Trophoblast cell (in vitro differentiated cells and primary cell): ENCODE measurements at places on chromosomes 3 and 15.
A peak's percentile ranks its signal among the peaks of the same experiment; 100 is the strongest.

- H3K36me3 ChIP-seq: no peaks in the 10 kb centered on the region
- H3K4me3 ChIP-seq: no peak overlapping the region
- no peaks in the 10 kb centered on the region for H3K4me1 ChIP-seq
- H3K27ac ChIP-seq: no peak overlapping the region
Observed at GRCh38 chr15:59622289-59622688, 10.7 kb downstream of the GCNT3 start.

GRCh38 chr15:100192097-100193080 is 149.4 kb downstream of the ADAMTS17 start:
- H3K4me1 ChIP-seq: peaks cover 13% of the 10 kb centered on the region
- H3K27me3 ChIP-seq: no peaks in the 10 kb centered on the region
- no peak overlapping the region for H3K4me3 ChIP-seq
- no peak overlapping the region for H3K27ac ChIP-seq
- H3K36me3 ChIP-seq: no peaks in the 10 kb centered on the region

DNA sequence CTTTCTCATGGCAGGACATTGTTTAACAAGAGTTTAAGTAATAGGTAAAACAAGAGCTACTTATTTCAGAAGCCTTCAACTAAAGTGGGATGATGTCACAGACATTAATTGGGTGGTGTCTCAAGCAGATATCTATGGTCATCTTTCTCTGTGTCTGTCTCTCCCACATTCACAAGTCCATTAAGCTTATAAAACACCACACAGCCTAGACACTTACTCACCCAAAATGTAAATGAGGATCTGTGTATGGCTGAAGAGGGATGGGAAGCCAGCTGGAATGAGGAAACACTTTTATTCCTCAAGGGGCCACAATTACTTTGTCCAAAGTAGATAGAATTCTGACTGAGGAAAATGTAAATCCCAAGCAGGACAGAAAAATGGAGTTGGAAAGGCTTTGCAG is 183.8 kb downstream of the THRB start:
- H3K4me3 ChIP-seq: no peak overlapping the region
- H3K4me1 ChIP-seq: no peaks in the 10 kb centered on the region
- H3K36me3 ChIP-seq: peaks cover 7% of the 10 kb centered on the region
- H3K27me3 ChIP-seq: no peaks in the 10 kb centered on the region
- H3K27ac ChIP-seq: no peak overlapping the region

- H3K27me3 ChIP-seq: no peaks in the 10 kb centered on the region
- H3K27ac ChIP-seq: no peak overlapping the region
- DNase-seq: no peak
Observed at GRCh38 chr15:61910839-61911369, 149.3 kb downstream of the VPS13C start.

DNA sequence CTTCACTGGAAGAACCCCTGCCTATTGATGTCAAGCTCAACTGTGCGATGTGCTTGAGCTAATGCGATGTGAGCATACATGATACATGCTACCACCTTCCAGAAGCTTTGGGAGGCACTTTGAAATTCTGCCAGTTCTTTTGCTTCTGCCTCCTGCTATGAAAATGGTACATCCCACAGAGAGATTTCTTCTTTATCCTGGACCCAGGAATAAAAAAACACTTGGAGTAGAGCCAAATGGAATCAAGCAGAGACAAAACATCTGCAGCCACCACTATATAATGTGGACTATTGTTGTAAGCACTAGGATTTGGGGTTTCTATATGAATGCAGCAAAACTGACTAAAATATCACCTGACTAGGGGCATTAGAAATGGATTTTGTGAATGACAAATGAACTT is 119.9 kb upstream of the GAP43 start:
- no peak overlapping the region for H3K27ac ChIP-seq
- no peaks in the 10 kb centered on the region for H3K36me3 ChIP-seq
- H3K4me1 ChIP-seq: peaks cover 8% of the 10 kb centered on the region
- H3K27me3 ChIP-seq: no peaks in the 10 kb centered on the region
- no peak for DNase-seq

DNA sequence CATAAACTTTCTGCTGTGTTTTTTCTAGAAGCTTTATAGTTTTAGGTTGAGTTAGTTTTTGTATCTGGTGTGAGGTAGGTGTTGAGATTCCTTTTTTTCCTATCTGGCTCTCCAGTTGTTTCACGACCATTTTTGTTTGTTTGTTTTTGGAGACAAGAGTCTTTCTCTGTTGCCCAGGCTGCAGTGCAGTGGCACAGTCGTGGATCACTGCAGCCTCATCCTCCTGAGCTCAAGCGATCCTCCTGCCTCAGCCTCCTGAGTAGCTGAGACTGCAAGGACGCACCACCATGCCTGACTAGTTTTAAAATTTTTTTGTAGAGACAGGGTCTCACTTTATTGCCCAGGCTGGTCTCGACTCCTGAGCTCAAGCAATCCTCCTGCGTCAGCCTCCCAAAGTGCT is 20.6 kb downstream of the RNF111 start:
- H3K27ac ChIP-seq: no peak overlapping the region
- H3K36me3 ChIP-seq: peaks cover 4% of the 10 kb centered on the region
- no peaks in the 10 kb centered on the region for H3K27me3 ChIP-seq
- no peak for DNase-seq
- H3K4me1 ChIP-seq: no peaks in the 10 kb centered on the region
- H3K4me3 ChIP-seq: no peak overlapping the region

DNA sequence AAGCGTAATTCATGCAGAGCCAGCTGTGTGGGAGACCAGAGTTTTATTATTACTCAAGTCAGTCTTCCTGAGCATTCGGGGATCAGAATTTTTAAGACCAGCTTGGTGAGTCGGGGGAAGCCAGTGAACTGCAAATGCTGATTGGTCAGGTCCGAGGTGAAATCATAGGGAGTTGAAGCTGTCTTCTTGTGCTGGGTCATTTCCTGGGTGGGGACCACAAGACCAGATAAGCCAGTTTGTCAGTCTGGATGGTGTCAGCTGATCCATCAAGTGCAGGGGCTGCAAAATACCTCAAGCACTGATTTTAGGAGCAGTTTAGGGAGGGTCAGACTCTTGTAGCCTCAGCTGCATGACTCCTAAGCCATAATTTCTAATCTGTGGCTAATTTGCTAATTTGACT is 228.1 kb upstream of the ATP10A start:
- no peak overlapping the region for H3K4me3 ChIP-seq
- no peaks in the 10 kb centered on the region for H3K27me3 ChIP-seq
- no peak overlapping the region for H3K27ac ChIP-seq
- H3K36me3 ChIP-seq: no peaks in the 10 kb centered on the region
- DNase-seq: no peak
- H3K4me1 ChIP-seq: peaks cover 6% of the 10 kb centered on the region

- H3K4me1 ChIP-seq: peaks cover under 1% of the 10 kb centered on the region
- no peak for DNase-seq
- no peaks in the 10 kb centered on the region for H3K27me3 ChIP-seq
- no peaks in the 10 kb centered on the region for H3K36me3 ChIP-seq
- no peak overlapping the region for H3K4me3 ChIP-seq
Observed at GRCh38 chr3:55607175-55607574, 120.1 kb upstream of the WNT5A start.

DNA sequence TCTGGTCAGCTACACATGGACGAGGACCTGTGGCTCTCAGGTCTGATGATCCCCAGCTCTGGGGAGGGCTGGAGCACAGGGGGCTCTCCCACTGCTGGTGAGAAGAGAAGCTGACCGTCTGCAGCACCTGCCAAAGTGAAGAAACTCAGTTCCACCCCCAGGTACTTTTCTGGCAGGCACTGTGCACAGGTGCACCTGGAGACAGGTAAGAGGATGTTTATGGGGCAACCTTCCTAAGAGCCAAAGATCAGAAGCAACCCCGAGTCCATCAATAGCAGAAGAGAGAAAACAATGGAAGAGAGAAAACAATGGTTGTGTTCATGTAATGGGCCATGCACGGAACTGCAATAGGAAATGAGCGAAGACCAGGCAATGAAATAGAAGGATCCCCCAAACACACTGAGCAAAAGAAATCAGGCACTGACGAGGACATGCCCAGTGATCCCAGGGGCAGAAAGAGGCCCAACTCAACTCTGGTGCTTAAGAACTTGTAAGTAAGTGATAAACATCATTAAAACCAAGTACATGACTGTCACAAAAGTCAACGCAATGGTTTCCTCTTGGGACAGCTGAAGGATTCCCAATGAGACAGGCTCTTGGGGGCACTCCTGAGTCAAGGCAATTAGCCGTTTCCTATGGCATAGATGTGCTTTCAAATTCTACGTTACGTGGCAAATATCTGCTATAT is 95.0 kb upstream of the ALDH1A3 start:
- H3K27me3 ChIP-seq: no peaks in the 10 kb centered on the region
- no peaks in the 10 kb centered on the region for H3K36me3 ChIP-seq
- H3K27ac ChIP-seq: no peak overlapping the region
- H3K4me3 ChIP-seq: no peak overlapping the region

- H3K4me1 ChIP-seq: peaks cover 10% of the 10 kb centered on the region
- DNase-seq: no peak
- no peak overlapping the region for H3K4me3 ChIP-seq
- H3K27ac ChIP-seq: no peak overlapping the region
- H3K36me3 ChIP-seq: no peaks in the 10 kb centered on the region
Observed at GRCh38 chr3:136247436-136247835, 2.7 kb upstream of the PCCB start.

DNA sequence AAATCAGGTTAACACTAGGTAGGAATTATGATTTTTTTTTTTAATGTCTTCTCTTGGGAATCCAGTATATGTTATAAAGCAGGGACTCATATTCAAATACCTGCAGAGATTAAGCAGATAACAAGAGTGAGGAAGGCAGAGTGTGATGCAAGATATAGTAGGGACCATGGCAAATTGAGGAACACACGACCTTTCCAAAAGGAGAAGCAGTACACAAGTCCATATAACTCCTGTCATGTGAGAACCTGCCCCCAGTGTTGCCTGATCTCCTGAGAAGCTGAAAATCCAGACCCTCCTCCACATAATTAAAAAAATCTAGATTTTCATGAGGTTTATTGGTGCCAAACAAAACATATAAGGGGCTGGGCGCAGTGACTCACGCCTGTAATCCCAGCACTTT is 3.6 kb downstream of the RFC4 start:
- peaks cover 20% of the 10 kb centered on the region for H3K36me3 ChIP-seq
- H3K4me3 ChIP-seq: no peak overlapping the region
- no peak overlapping the region for H3K27ac ChIP-seq

DNA sequence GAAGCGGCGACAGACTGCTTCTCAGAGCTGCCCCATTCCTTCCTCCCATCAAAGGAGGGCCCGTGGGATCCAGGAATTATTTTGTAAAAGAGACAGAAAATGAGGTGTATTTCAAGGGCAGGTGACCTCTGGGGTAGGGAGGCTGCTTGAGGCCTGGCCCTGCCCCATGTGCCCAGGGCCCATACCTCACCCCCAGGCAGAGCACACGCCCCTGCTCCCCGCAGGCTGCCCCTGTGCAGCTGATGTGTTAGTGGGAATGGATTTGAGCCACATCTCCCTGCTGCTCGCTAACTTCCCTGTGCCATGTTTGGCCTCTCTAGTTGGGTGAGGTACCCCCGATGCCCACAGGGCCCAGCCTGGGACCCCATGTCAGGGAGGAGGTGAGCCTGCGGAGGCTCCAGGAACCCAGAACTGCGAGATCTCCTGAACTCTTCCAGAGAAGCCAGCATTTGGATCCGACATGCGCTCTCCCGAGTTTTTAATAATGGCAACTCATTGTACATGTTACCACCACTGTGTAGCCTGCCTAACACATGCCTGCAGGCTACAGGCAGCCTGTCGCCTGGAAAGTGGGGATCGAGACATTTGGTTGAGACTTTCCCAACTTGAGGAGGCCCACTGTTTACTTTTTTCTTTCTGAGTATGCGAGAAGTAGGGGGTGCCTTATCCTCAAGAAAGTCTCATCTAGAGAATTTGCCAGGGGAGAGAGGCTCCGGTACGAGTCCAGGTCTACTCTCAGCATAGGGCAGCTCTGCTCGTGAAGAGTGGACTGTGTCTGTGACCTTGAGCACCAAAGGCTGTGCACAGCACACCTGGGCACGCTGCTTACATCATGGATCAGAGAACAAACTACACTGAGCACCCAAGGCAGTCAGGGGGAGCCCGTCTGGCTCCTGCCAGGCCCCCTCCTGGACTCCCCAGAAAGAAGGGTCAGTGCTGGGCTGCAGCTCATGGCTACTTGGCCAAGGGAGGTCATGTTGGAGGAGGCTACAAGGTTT is 36.1 kb downstream of the PCSK6 start:
- no peaks in the 10 kb centered on the region for H3K36me3 ChIP-seq
- H3K4me3 ChIP-seq: no peak overlapping the region
- H3K27me3 ChIP-seq: no peaks in the 10 kb centered on the region
- peaks cover 2% of the 10 kb centered on the region for H3K4me1 ChIP-seq

GRCh38 chr3:140276703-140277102 is 341.7 kb downstream of the CLSTN2 start:
- H3K27ac ChIP-seq: no peak overlapping the region
- no peaks in the 10 kb centered on the region for H3K4me1 ChIP-seq
- peak; percentile 52 for DNase-seq

DNA sequence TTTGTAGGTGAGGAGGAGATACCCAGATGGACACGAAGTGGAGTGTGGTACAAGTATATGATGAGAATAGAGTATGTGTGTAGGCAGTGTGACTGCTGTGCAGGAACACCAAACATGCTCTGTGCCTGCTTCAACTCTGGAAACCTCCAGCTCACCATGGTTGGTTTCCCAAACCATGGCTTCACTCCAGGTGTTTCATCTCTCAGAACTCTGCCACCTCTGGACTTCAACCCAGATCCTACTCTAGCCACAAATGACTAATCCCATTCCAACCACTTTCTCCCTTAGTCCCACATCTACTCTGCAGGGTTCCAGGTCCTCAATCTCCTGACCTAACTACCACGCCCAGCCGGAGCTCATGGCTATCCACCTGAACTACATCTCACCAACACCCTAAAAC is 102.1 kb downstream of the RYK start:
- H3K36me3 ChIP-seq: no peaks in the 10 kb centered on the region
- H3K4me3 ChIP-seq: no peak overlapping the region
- H3K27ac ChIP-seq: no peak overlapping the region
- H3K27me3 ChIP-seq: no peaks in the 10 kb centered on the region

DNA sequence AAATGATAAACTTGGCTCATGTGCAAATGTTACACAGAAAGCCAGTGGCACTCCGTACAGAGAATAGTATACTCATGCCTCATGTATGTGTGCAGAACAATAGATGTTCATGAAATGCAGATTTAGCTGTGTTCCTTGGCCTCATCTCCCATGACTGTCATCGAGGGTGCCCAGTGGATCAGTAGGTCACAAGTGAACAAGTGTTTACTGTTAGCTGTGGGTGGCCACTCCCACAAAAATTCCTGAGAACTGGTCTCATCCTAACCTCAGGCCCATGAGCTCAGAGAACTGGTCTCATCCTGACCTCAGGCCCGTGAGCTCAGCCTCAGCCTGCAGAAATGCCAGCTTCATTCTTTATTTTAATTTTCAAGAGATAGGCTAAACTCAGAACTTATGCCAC is 124.1 kb downstream of the GADL1 start:
- H3K27me3 ChIP-seq: no peaks in the 10 kb centered on the region
- peaks cover 3% of the 10 kb centered on the region for H3K4me1 ChIP-seq
- DNase-seq: peak; percentile 85
- H3K4me3 ChIP-seq: no peak overlapping the region

DNA sequence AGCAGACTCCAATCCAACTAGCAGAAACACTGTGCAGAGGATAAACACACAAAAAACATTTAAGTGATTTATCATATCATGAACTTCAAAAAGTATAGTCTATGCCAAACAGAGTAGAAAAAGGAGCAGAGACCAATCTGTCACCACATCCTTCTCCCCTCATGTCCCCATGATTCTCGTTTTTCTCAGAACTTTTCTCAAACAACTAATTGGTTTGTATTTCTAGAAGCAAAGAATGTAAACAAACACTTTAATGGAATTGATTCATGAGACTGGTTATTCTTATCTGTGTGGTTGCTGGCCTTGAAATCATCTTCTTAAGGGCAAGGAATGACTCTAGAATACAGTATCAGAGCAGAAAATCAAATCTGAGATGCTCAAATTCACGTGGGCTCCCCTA is 294.2 kb upstream of the THBS1 start:
- no peaks in the 10 kb centered on the region for H3K4me1 ChIP-seq
- H3K27me3 ChIP-seq: no peaks in the 10 kb centered on the region
- H3K27ac ChIP-seq: no peak overlapping the region
- no peak for DNase-seq
- H3K4me3 ChIP-seq: no peak overlapping the region
- no peaks in the 10 kb centered on the region for H3K36me3 ChIP-seq
